ENCODE measurements at places on chromosomes 11 and 22.

DNA sequence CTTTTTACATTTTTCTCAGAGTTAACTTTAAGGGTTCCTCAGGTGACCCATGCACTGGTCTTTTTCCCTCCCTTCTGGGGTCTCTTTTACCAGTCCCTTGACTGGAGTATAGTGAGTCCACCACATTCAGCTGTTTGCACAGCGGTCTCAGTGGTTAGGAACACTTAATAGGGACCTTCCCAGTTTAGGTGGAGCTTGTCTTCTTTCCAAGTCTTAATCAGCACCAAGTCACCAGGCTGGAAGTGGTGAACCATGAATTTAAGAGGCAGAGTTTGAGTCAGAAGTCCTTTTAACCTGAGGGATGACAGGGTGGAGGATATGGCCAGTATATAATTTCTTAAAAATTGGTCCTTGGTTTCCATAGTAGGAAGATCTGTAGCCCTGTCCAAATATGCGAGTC, 349.7 kb upstream of the MPPED2 start:
- DNase-seq, result no peak
- no peak overlapping the region for H3K27ac ChIP-seq
- H3K4me3 ChIP-seq, result no peak overlapping the region
- no peaks in the 10 kb centered on the region for H3K4me1 ChIP-seq

DNA sequence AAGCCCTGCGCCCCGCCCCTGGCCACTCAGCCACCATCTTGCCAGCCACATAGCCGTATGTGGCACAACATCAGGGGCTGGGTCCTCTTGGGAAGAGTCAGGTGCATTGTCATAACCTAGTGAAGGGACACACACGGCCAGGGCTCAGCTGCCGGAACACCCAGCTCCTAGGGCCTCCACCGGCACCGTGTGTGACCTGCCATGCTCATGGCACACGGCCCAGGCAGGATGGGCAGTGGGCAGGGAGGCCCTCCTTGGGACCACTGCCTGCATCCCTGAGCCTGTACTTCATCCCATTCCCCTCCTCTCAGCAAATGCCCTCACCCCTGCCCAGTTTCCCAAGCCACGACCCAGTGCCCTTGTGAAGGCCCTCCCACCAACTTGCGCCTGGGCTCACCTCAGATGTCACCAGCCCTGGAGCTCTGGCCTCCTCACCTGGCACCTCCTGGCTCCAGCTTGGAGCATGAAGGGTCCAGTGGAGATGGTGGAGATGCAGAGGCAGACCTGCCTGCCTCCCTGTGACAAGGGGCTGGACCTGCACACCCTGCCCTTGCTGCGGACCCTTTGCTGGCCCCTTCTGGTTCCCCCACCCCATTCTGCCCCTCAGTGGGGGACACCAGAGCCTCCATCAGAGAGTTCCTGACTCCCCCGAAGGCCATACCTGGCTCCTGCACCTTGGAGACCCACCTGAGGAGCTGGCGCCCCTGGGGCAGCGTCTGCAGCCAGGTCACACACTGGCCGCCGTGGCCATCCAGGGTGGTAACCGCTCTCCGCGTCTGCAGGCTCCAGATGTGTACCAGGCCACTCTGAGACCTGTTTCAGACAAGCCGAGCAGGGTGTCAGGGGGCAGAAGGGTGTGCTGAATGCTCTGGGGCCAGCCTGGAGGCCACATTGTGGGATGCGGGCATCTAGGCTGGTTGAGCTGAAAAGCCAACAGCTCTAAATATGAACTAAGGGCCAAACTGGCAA, 34.5 kb downstream of the GNB1L start:
- no peaks in the 10 kb centered on the region for H3K36me3 ChIP-seq
- no peak overlapping the region for H3K27ac ChIP-seq
- no peaks in the 10 kb centered on the region for H3K4me1 ChIP-seq

DNA sequence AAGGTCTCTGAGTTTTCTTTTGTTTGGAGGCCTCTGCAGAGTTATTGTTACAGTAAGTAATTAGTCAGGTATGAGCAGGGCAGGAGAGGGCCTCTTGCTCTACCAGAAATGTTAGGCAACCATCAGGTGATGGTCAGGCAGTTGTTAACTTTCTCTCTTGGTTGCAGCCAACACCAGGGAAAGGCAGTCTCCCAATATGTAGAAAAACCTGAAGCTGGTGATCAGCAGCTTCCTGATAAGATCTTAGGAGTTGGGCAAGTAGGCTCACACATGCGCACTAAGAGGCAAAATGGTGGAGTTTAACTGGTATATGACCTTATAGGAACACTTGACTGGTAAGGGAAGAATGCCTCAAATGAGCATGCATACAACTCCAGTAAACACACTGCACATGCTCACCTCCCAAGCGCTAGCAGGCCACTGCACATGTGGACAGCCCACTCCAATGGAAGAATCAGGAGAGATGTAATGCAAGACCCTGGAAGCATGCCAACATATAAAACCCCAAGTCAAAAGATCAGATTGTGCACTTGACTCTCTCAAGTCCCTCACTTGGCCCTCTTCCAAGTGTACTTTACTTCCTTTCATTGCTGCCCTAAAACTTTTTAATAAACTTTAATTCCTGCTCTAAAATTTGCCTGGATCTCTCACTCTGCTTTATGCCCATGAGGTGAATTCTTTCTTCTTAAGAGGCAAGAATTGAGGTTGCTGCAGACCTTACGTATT, 23.7 kb upstream of the SLC35F2 start:
- no peak overlapping the region for H3K27ac ChIP-seq
- H3K4me3 ChIP-seq, result no peak overlapping the region
- H3K27me3 ChIP-seq, result no peaks in the 10 kb centered on the region
- no peak for DNase-seq
- H3K4me1 ChIP-seq, result no peaks in the 10 kb centered on the region

DNA sequence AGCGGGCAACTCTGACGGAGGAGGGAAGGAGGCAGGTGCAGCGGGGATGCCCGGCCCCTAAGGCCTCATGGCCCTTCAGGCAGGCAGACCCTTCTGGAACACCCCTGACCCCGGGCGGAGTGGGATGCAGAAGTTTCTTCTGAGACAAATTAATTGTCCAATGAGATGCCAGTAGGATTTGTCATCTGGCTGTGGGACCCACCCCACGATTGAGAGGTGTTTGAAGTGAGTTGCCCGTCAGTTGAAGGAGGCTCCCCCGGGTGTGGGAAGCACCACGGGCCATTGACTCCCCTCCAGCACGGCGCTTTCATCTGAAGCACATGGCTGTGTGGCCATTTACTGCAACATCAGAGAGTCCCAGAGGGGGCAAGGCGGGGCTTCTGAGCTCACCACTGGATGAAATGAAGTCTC, 527.8 kb downstream of the BRD1 start:
- no peak overlapping the region for H3K4me3 ChIP-seq
- DNase-seq, result no peak
- no peak overlapping the region for H3K27ac ChIP-seq
- no peaks in the 10 kb centered on the region for H3K4me1 ChIP-seq

- H3K27me3 ChIP-seq, result no peaks in the 10 kb centered on the region
- no peaks in the 10 kb centered on the region for H3K4me1 ChIP-seq
- H3K4me3 ChIP-seq, result no peak overlapping the region
- DNase-seq, result no peak
- H3K36me3 ChIP-seq, result no peaks in the 10 kb centered on the region
These were observed 32.9 kb downstream of the GALNT18 start for GRCh38 chr11:11588891-11589290.

GRCh38 chr11:8691601-8692000, 9.0 kb downstream of the RPL27A start:
- peaks cover 13% of the 10 kb centered on the region for H3K4me1 ChIP-seq
- peaks cover 2% of the 10 kb centered on the region for H3K36me3 ChIP-seq
- H3K27ac ChIP-seq, result no peak overlapping the region
- no peak overlapping the region for H3K4me3 ChIP-seq

Measured in CD8-positive, alpha-beta memory T cell (primary cell).